Transverse colon (tissue), 4 donors: ENCODE measurements at places on chromosomes 13 and 19. TPM values are rescaled to one million over a fixed set of nuclear protein-coding genes. Genes with fewer than 3 reads are reported as not detected.

DNA sequence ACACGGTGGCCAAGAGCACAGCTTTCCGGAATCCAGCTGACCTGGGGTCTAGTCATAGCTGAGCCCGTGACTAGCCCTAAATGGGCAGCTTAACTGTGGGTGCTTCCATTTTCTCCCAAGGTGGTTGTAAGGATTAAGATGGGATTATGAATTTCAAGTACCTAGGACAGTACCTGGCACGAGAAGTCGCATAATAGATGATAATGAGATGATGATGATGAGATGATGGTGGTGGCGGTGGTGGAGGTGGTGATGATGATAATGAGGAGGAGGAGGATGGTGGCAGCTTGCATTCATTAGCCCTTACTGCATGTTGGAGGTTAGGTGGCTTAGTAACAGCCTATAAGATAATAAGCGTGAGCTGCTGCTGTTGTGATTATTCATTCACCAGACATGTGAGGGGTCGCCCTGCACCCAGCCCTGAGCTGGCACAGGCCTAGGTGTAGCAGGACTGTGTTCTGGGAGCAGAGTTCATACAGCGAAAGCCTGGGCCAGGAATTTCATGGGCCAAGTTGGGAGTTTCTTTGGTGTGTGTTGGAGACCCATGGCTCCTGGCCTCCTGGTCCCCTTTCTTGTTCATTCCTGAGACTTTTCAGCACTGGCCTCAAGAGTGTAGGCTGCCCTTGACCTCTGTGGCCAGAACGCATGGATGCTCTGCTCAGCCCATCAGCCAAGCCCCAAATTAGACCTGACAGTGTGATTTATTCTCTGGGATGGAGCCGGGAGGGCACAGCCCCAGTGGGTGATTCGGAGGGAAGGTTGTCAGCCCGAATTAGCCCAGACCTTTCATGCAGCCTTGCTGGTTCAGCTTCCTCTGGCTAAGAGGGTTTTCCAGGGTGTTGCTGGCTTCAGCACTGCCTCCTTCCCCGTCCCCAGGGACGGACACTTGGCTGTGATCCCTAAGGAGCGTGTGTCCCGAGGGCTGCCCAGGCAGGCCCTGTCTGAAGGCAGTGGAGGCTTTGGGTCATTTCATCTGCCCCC, 128.8 kb downstream of the SIPA1L3 start:
- DNase-seq, result no peak

DNA sequence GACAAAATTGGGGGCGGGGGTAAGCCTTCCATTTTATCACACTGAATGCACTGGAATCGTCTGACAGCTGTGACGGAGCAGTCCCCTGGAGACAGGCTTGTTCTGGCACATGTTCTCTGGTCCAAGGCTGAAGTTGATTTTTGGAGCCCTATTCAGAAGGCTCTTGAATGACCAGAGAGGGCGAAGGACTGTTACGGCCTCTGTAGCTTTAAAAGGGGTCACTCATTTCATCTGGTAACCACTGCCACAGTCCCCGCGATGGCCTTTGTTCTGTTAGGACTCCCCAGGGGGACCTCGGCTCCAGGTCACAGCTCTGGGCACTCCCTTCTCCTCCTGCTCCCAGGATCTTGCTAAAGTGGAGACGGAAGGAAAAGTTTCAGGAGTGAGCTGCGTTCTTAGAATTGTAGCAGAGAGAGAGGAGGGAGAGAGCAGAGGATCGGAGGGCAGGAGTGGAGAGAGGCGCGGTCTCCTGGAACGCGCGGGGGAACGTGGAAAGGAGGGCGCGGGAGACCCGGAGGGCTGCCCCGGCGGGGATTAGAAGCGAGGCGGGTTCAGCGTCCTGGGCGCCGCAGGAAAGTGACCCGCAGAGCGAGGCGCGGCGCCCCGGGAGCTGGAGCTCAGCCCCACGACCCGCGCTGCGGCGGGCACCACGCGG, 134.3 kb upstream of the MYO16 start:
- DNase-seq, result no peak

- DNase-seq, result no peak
Observed at GRCh38 chr19:40578442-40578908, 1.8 kb downstream of the SHKBP1 start.

The PRR20A gene
- total RNA-seq, result not detected

- no peak for DNase-seq
Observed at GRCh38 chr13:44873461-44873860, 115.8 kb downstream of the NUFIP1 start.

- no peak for DNase-seq
Observed at GRCh38 chr13:62706048-62706447, 1290.4 kb upstream of the PCDH20 start.

DNA sequence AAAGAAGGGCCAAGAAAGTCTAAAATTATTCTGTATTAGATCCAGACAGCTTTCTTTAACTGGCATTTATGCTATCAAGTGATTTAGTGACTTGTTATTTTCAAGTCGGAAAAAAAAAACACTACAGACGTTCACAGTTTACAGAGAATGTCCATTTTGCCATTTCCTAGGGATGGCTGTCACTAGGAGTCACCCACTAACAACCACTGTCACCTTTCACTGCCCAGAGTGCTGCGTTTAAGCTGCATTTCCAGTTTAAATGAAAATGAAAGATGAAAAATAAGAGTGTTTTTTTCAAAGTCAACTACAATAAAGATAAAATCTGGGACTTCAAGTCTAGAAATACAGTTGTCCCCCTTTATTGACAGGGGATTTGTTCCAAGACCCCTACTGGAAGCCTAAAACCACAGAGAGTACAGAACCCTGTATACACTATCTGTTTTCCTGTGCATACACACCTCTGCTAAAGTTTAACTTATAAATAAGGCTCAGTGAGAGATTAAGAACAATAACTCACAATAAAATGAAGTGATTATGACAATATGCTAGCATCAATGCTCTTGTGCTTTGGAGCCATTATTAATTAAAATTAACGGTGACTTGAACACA, 112.5 kb downstream of the SACS start:
- DNase-seq, result no peak

GRCh38 chr13:35714588-35715377, 238.3 kb upstream of the MAB21L1 start:
- no peak for DNase-seq

DNA sequence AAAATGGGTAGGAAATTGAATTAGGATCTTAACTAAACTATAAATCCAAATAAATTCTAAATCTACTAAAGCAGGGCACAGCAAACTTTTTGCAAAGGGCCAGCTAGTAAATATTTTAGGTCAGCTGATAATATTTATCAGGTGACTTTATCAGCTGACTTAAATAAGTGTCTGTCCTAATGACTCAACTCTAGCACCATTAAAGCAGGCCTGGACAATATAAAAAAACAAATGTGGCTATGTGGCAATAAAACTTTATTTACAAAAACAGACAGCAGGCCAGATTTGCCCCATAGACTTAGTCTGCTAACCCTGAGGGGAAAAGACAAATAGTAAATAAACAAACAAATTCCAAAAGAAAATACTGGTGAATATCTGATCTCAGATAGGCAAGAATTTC, 27.7 kb upstream of the DOCK9 start:
- no peak for DNase-seq

The F10 gene
- 3.0 TPM for total RNA-seq

DNA sequence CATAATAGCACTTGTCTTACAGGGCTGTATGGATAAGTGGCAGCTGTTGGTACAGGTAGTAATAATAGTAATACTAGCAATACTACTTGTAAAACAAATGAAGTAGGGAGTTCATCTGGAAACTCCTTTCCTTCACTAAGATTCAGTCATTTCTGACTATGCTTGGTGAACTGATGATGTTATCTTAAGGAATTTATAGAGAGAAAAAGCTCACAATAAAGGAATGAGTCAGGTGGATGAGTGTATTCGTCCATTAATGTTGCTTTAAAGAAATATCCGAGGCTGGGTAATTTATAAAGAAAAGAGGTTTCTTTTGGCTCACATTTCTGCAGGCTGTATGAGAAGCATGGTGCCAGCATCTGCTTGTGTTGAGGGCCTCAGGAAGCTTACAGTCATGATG, 477.3 kb downstream of the KLF12 start:
- no peak for DNase-seq

DNA sequence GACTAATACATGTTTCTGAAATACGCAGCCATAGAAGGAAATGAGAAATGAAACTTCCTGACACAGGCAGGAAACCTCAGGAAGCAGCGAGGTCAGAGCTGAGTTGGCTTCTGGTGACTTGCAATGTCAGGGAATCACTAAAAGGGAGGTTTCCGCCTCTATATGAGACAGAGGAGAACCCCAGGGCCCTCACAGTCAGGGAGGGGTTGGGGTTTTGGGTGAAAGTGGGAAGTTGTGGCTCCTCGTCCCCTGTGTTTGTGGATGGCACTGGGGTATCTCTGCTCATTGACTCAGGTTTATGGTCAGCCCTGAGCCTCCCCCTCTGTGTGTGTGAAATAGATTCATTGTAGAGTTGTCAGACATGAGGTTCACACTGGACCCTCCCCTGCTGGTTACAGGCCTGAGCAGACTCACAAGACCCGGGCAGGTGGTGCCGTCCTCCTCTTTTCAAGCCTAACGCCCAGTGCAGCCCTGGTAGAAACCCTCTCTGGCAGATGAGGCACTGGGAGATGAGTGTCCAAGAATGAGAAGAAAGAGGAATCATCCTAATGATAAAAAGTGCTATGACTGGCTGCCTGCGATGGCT, 5.5 kb upstream of the LILRA6 start:
- DNase-seq, result peak; percentile 36

The PALM gene
- 99.3 TPM for total RNA-seq

GRCh38 chr13:94880463-94880862, 168.1 kb upstream of the SOX21 start:
- DNase-seq, result no peak

The ATXN8OS gene
- not detected for total RNA-seq
